Activated CD4-positive, alpha-beta T cell treated with anti-CD3 and anti-CD28 coated beads for 48 hours (primary cell): ENCODE measurements at places on chromosomes 1 and 21.

- peak; percentile 30 for DNase-seq
These were observed 120.2 kb upstream of the KCNE2 start for GRCh38 chr21:34243562-34243961.

GRCh38 chr1:228941666-228942065, 206.4 kb downstream of the RHOU start:
- no peak for DNase-seq

DNA sequence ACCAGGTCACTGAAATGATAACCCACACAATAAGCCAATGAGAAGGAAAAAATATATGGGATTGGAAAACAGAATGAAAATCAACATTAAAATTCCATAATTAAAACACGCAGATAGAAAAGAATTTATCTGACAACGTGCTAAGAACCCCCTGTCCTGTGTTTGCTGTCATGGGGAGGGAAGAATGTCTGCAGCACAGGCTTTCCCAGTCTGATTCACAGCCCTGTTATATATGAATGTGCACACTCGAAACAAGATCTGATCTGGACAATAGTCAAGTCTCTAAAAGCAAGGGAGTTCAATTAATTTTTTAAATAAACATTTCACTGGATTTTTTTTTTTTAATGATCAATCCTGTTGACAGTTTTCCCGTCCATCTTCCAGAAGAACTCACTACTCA, 220.0 kb downstream of the RERE start:
- no peak for DNase-seq

- no peak for DNase-seq
These were observed 2.0 kb upstream of the LHX4 start for GRCh38 chr1:180227861-180228647.

DNA sequence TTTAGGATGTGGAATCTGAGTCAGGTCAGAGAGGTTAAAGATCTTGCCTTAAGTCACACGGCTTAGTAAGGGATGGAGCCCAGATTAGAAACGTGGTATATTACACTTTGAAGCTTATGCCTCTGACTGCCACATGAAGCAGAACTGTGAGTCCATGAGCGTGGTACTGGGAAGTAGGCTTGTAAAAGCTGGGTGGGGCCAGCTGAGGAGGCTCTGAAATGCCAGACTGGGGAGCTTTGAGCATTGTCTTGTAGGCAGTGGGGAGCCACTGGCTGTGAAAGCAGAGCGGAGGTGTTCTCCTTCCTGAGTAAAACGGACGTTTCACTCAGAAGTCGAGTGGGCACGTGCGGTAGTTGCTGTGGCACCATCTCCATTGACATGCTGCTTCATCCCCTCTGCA, 72.6 kb upstream of the USP24 start:
- DNase-seq = no peak

DNA sequence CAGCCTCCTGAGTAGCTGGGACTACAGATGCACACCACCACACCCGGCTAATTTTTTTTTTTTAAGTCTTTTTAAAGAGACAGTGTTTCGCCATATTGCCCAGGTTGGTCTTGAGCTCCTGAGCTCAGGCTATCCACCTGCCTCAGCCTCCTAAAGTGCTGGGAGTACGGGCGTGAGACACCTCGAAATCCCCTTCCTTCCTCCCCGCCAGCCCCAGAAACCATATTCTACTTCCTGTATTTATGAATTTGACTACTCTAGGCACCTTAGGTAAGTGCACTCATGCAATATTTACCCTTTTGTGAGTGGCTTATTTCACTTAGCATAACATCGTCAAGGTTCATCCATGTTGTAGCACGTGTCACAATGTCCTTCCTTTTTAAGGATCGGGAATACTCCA, 6.9 kb upstream of the LRP8 start:
- no peak for DNase-seq

- no peak for DNase-seq
These were observed 23.1 kb downstream of the EIF2D start for GRCh38 chr1:206589206-206589605.

- peak; percentile 16 for DNase-seq
These were observed 105.7 kb upstream of the PPP2R5A start for GRCh38 chr1:212179394-212180076.

- DNase-seq = no peak
These were observed 7.7 kb upstream of the KLHL12 start for GRCh38 chr1:202934755-202935154.

- DNase-seq = no peak
These were observed 1348.0 kb downstream of the MRPL39 start for GRCh38 chr21:24259241-24259640.

DNA sequence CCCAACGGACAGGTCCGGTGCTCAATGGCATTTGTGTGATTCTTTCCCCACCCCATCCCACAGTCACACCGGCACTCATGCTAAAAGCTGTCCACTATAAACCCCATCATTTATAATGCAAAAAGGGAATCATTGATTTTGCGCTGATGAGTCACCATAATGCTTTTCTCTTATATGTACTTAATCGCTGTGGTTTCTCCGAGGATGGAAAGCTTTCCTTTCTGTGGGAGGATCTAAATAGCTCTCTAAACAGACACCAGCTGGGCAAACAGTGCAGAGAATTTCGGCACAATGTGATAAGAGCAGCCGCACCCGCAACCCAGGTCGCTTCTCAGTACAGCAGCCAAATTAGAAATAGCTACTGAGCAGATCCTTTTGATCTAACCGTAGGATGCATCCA, 85.6 kb downstream of the SETD4 start:
- DNase-seq = no peak

DNA sequence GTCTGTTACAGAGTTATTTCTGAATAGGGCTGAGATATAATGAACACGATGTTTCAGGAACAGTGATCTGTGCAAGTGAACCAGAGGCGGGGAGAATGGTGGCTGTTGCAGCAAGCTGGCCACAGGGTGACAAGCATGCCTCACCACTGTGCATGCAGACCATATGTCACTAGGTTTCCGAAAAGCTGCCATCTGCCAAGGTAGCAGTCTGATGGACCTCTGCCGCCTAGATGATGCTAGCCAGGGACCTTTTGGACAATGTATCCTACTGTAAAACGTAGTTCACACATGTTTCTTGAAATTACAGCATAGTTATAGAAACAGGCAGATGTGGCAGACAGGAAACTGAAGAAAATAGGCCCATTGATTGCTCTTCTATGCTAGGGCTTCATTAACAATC, 204.2 kb upstream of the RRP15 start:
- DNase-seq = no peak

GRCh38 chr1:118360817-118361216, 175.8 kb upstream of the SPAG17 start:
- DNase-seq = no peak

- DNase-seq = no peak
These were observed 56.2 kb downstream of the PEX14 start for GRCh38 chr1:10530756-10531495.

DNA sequence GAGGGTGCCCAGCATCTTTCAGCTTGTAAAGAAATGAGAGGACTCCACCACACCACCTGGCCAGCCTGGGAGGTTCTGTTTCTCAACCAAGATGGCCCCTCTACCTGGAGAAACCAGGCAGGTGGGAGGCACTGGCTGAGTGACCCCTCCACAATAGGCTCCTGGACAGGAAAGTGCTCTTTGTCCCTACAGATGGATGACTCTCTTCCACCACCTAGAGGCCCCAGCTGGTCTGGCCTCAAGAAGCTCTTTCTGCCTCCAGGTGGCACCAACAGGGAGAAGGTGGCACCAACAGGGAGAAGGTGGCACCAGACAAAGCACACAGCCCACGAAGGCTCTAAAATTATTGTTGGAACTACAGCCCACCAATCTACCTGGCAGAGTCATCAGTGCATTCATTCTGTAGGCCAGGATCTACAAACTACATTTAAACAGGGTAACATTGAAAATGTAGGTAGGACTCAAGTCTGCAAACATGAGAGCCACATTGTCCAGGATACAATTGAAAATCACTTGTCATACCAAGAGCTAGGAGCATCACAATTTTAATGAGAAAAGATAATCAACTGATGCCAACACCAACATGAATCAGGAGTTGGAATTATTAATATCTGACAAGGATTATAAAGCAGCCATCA, 14.4 kb downstream of the TMPRSS3 start:
- peak; percentile 43 for DNase-seq

DNA sequence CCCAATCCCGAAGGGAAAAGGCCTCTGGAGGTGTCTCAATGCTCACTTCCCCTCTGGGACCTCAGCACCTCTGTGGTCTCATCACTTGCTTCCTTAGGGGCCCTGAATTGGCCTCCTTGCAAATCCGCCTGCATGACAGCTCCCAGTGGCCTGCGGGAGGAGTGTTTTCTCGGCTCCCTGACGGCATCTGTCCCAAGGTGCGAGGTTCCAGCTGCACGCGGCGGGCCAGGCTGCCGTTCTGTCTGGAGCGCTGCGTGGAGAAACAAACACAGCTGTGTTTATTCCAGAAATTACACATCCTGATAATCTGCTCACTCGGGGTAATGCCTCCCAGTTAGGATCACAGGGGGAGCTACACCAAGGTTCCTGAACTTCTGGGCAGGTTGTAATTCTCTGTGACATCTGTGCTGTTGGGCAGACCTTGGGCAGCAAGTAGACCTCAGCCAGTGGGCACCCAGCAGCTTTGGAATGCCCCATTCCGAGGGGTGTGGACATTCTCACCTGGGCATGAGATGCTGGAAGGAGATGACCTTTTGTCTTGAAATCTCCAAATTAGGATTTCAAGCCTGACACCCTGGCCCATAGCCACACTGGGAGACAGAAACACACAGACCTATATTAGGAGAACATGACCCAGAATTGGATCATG, 18.2 kb downstream of the EPHB2 start:
- no peak for DNase-seq

- DNase-seq = no peak
These were observed 18.4 kb downstream of the CAPZA1 start for GRCh38 chr1:112638110-112638428.

- no peak for DNase-seq
These were observed 146.9 kb downstream of the DAB1 start for GRCh38 chr1:57276918-57277317.

- DNase-seq = no peak
These were observed 23.9 kb downstream of the COL6A1 start for GRCh38 chr21:46005481-46005881.

GRCh38 chr1:36857754-36858153, 176.6 kb downstream of the GRIK3 start:
- no peak for DNase-seq

- no peak for DNase-seq
These were observed 45.7 kb downstream of the PEX14 start for GRCh38 chr1:10520497-10520896.

GRCh38 chr1:154586231-154586630, 18.7 kb downstream of the CHRNB2 start:
- DNase-seq = no peak

DNA sequence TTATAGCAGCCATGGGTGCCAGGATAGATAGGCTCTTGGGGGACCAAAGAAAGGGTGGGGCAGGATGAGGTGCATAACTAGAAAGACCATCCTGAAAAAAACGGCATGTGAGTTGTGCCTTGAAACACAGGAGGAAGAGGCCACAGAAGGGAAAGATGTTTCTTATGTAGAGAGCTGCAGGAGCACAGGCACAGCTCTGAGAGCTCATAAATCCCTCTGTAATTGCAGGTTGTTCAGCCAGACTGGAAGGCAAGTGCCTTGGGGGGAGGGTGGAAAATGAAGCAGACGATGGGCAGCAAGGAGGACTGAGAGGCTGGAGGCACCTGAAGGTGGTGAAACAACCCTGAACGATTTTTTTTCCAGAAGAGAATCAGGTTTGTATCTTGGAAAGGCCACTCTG, 170.7 kb downstream of the NR5A2 start:
- DNase-seq = no peak

- DNase-seq = no peak
These were observed 104.8 kb upstream of the BARHL2 start for GRCh38 chr1:90821788-90822359.

DNA sequence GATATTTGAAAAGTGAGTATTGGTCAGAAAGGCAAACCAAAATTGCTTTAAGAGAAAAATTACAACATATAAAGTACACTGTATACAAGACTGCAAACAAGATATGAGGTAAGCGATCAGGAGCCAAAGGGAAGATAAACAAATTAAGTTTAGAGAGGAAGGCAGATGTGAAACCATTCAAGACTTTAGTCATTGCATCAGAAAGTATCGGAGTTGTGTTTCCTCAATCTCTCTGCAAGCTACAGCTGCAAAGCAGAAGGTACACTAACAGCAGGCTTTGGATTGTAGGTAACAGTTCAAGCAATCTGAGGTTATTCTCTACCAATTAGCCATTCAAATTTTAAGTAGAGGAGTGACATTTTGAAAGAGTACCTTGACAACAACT, 21.3 kb upstream of the TLCD4 start:
- DNase-seq = no peak

DNA sequence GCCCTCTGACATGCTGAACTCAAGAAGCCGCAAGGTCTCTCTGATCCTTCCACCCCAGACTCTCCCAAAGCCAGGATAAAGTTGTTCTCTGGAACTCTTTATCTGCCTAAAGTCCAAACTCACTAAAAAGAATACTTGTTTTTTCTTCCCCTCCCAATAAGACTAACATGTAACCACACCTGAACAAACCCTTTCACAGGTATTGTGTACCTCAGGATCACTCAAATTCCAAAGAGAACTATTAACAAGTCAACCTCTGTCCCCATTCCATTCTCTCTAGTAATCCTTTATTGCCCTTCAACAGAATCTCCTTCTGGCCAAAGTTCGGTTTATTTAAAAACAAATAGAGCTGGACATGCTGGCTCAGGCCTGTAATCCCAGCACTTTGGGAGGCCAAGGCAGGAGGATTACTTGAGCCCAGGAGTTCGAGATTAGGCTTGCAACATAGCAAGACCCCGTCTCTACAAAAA, 4.1 kb upstream of the TOE1 start:
- no peak for DNase-seq

GRCh38 chr1:205528446-205528886, 24.0 kb downstream of the CDK18 start:
- no peak for DNase-seq

DNA sequence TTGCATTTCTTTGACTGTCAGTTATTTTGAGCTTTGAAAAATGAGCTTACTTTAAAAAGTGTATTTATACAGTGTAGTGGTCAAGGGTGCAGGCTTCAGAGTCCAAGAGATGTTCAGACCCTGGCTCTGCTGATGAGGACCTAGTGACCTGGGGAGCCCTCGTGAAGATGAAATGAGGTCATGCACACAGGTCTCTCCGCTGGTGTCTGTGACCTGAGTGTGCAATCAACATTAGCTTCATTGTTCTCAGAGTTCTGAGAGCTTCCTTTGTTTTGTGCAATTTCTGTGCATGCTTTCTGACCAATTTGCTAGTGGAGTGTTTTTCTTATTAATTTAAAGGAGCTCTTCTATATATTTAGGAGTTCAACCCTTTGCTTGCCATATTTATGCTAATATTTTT, 71.3 kb downstream of the RIPK4 start:
- no peak for DNase-seq

DNA sequence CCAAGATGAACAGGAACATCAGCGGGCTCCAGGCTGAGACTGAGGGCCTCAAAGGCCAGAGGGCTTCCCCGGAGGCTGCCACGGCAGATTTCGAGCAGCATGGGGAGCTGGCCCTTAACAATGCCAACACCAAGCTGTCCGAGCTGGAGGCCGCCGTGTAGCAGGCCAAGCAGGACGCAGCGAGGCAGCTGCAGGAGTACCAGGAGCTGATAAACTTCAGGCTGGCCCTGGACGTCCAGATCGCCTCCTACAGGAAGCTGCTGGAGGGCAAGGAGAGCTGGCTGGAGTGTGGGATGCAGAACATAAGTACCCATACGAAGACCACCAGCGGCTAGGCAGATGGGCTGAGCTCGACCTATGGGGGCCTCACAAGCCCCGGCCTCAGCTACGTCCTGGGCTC, 823.4 kb upstream of the NEGR1 start:
- DNase-seq = no peak
